ENCODE measurements at places on chromosomes 4 and X.

DNA sequence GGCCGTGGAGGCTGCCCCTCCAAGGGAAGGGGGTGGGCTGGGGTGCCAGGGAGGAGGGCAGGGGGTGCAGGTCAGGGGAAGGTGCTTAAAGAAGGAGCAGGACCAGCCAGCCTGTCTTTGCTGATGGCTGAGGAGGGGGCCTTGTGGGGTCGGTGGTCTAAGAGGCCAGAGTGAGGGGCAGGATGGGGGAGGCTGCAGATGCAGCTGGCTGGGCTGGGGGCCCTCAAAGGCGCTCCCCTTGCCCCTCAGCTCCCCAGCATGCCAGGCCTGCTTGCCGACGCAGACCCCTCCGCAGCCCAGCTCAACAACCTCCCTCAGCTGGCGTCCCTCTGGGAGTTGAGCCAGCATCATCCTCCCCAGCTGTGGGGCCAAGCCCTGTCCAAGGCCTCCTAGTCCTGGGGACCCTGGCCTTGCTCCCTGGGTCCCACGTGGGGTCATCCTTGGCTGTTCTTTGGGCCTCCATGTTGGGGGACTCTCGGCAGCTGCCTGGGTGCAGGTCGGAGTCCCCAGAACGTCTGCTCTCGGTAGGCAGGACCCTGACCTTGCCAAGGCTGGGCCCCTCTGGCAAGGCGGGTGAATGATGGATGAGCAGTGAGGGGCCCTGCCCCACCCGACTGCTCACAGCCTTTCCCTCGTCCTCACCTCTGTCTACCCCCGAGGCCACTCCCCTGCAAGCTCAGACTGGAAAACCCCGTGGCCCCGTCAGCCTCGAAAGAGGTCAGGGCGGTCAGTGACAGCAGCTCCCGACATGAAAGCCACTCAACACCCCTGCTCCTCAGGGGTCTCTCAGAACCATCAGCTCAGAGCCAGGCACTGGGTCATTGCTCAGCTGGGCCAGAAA is 119.4 kb downstream of the FAM53A start:
- no peak for DNase-seq

DNA sequence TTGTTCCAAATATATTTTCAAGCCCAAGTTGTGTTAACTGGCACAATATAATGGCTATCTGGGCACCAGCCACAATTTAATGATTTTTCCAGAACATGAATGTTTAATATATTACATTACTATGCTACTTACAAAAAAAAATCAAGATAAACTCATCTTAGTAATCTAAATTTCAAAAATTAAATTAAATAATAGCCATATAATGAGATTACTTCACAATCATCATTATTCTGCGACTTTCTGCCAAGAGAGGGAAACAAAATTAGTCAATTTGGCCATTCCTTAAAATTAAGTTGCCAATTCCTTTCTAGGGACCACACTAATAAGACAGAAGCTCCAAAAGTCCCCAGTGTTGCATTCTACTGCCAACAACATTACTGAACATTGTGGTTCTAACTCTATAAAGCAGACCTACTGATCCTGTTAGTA is 7.5 kb downstream of the NEK1 start:
- DNase-seq: no peak

DNA sequence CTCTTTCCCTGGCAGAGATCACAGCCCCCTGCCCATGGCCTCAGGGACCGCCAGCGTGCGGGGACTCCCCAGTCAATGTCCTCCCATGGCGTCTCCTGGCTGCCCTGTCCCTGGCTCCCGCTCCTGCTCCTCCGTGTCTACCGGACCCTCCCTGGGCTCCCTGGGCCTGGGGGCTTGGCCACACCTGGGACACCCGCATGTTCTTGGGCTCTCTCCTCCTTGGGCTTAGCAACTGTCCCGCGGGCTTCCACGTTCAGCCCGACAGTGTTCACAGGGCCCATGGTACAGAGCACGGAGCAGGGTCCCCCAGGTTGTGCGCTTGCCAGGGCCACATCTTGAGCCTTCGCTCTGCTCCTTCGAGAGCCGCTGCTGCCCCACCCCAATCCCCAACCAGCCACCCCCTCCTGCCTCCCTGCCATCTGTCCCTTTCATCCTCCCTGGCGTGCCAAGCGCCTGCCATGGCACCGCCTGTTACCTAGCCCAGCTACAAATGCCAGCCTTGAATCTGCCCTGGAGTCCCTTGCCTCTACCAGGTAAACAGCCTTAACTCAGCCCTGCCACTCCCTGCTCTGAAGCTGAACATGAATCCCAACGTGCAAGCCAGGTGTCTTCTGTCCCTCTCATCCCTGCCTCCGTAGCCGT is 3.9 kb downstream of the AVPR2 start:
- DNase-seq: no peak

- no peak for DNase-seq
Observed at GRCh38 chr4:17933126-17933525, 88.4 kb downstream of the LCORL start.

- no peak for DNase-seq
Observed at GRCh38 chrX:130184857-130185256, 13.1 kb downstream of the RAB33A start.

DNA sequence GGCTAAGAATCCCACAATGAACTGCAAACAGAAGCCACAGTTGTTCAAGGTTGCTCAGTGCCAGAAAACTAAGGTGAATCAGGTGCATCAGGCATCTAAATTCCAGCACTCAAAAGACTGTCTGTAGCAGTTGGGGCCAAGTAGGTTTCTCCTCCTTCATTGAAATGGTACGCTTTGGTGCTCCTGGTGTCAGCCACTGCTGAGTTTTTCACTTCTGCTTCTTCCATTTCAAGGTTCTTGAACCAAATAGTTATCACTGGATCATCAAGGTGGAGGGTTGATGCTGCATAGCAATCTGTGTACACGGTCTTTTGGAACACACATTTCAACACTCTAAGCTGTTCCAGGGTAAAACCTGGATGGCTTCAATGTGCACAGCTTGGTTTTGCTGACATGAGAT is 74.4 kb downstream of the TMA16 start:
- DNase-seq: no peak

DNA sequence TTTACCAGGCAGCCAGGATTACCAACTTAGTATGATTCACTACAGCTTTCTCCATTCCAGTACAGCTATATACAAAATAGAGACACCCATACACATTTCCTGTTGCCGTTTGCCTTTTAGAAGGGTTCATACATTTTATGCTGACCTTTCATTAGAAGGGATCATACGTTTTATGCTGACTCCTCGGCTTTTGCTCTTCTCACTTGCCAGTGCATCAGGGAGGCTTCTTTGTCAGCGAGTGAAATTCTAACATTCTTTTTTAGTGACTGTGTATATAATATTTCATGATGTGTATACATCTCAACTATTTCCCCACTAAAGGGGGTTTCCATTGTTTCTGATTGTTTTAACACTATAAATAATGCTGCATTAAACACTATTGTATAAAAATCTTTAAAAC is 552.6 kb downstream of the TRIML1 start:
- DNase-seq: no peak

DNA sequence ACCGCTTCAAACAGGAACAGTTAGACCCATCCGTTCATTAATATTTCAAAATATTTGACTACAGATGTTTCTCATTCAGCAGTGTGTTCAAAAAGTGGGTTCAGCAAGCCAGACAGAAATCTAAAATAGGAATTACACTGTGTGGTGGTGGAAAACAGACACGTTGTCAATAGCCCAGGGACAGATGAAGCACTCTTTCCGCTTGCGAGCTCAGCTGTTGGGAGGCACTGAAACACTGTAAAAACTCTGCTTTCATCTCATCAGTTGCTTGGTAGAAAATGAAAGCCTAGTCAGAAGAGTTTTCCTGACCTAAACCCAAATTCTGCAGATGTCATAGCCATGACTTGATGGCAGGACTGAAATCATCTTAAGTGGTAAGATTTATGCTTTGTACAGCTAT is 38.5 kb downstream of the LRP2BP start:
- no peak for DNase-seq

DNA sequence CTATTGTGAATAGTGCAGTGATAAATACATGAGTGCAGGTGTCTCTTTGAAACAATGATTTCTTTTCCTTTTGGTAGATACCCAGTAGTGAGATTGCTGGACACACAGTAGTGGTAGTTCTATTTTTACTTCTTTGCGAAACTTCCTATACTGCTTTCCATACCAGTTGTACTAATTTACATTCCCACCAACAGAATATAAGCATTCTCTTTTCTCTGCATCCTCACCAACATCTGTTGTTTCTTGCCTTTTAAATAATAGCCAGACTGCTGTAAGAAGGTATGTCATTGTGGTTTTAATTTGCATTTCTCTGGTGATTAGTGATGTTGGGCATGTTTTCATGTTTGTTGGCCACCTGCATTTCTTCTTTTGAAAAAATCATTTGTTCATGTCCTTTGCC is 105.9 kb downstream of the COL4A6 start:
- no peak for DNase-seq

DNA sequence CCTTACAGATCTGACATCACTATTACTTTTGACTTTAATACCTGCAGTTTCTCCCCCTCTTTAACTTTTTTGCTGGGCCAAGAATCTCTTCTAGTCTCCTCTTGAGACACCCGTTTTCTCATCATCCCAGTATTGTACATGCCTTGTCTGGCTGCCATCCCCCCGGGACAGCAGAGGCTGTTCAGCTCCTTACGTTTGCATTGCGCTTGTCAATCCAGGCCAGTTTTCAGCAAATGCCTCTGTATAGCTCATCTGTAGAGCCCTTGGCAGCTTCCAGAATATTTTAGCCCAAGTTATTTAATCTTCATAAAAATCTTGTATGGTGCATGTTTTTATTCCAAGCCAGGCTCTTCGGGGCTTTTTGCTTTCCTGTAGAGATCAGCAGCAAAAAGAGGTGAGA is 22.3 kb upstream of the HOPX start:
- DNase-seq: no peak

DNA sequence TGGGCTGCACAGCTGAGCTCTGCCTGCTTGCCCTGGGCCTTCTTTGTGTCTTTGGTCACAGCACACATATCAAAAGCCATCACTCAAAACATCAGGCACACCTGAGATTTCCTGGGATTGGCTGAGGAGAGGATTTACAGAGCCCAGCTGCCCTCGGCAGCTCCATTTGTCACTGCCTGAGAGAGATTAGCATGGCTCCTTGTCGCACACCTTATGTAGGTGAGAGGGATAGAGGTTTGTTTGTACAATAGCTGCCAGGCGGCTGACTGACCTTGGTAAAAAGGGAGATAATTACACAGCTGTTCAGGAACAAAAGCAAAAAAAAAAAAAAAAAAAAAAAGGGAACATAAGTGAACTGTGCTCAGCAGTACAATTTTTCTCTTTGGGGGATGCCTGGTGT is 63.2 kb downstream of the MGST2 start:
- DNase-seq: no peak

DNA sequence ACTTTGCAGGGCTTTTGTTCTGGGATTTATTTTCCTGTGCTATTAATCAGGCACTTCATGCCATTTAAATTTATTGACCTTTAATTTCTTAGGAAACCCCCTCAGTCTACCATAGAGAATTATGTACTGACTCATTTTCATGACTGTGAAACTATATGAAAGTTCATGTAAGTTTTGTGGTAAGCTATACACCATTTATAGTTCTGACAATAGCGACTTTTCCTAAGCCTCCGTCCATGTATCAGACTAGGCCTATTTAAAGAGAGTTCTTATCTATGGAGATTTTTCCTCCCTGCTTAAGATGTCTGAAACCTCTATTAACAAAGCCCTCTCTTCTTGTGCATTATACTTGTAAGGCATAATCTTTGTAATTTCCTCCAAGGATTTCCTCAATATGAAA is 111.6 kb downstream of the AFF2 start:
- no peak for DNase-seq

DNA sequence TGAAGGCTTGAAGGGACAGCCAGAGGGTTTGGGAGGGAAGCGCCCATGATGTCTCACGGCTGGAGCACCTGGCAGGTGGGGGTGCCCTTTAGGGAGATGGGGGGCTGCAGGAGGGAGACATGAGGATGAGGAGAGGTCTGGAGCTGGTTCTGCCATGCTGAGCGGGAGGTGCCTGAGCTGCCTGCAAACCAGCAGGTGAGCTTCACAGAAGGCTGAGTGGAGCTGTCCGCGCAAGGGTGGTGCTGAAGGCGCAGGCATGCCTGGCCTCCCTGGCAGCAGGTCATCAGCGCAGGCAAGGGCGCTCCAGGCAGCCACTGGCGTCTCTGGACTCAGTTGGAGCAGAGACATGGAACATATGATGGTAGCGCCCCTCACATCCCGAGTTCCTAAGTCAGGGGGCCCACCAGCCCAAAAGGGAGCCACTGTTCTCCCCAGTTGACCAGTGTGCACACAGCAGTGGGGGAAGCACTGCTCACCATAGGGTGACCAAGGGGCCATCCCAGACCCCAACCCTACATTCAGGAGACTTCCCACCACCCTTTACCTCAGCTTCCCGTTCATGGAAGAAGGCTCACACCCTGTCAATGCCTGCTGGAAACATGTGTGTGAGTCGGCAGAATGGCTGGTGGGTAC is 25.8 kb downstream of the ADRA2C start:
- DNase-seq: no peak

DNA sequence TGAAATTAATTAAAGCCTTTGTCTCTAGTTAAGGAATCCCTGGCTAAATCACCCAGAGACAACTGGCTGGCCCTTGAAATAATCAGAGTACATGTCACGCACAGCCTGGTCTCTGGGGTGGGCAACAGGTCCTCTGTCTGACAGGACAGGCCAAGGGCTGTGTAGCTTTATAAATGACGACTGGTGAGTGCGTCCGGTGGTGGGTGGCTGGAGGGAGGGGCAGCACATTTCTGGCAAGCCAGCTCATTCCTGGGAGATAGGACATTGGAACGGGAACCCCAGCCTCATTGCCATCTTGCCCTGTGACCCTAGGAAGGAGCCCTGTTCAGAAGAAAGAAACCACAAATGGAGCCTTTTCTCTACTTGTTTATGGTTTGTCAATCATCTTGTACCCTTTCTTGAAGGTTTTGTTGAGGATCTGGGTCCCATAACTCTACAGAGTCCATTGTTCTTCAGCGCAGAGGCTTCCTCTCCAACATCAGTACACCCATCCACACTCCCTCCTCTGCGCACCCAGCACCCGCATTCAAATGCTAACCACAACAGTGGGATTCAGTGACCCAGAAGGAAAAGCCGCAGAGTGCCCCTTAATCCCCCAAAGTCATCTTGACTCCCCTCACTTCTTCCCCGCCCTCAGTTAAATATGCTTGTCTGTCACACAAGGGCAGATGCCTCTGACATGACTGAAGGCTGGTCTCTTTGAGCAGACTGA is 368.1 kb downstream of the UNC5C start:
- DNase-seq: no peak

DNA sequence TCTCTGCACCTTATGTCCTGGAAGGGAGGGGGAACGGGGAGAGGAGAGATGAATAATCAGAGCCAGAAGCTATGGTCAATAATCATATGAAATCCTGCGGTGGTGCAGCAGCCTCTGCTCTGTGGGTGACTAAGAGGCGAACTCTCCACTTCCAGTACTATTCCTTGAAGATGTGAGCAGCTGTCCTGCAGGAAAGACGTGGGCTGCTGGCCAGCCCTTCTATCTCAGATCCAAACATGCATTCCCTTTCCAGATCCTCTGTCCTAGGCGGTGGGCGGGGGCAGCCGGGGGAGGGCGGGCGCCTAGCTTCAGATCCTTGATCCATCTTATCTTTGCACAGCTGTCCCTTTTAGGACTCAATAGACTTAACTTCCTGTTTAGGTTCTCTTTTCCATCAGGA is 34.5 kb downstream of the SPINK2 start:
- no peak for DNase-seq

Measured in stimulated activated CD8-positive, alpha-beta memory T cell treated with anti-CD3 and anti-CD28 coated beads, Interleukin-7, amount 100 ng/mL, for 24 hours (primary cell).